NK-92 treated with Interleukin-12 subunit alpha and Interleukin-12 subunit beta, amount 100 ng/mL, for 24 hours (cell line): ENCODE measurements at places on chromosomes 12 and 14.

DNA sequence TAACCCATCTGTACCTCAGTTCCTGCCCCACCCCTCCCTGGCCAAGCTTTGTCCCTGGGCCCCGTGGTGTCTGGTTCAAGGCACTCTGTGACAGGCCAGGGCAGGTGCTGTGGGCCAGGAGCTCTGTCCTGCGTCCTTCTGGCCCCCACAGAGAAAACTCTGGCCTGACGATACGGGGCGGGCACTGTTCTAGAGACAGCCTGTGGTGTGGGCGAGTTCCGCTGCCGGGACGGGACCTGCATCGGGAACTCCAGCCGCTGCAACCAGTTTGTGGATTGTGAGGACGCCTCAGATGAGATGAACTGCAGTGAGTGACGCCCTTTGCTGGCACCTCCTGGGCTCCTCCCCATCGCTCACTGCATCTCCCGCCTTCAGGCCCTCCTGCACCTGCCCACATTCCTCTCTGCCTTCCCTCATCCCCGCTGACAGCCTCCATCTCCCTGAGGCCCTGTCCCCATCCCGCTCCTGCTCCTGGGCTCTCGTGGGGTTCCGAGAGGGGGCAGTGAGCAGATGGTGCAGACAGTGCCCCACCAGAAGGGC, 22.8 kb upstream of the NXPH4 start:
- DNase-seq: no peak

DNA sequence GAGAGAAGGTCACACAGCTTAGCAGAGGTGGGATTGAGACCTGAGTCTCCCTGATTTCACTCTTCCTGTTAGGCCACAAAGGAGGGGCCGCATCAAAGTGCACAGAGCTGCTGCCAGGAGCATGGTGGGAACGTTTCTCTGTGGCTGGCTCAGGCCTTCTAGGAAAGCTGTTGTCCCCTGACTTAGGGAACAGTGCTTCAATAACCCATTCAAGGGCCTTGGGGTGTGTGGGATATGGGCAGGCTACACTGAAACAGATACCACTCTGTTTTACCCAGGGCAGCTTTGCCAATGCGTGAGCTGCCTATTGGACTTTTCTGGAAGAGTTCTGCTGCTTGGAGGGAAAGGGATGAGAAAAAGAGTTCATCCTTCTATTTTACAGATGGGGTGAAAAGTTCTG, 110.0 kb downstream of the ADCK1 start:
- no peak for DNase-seq

DNA sequence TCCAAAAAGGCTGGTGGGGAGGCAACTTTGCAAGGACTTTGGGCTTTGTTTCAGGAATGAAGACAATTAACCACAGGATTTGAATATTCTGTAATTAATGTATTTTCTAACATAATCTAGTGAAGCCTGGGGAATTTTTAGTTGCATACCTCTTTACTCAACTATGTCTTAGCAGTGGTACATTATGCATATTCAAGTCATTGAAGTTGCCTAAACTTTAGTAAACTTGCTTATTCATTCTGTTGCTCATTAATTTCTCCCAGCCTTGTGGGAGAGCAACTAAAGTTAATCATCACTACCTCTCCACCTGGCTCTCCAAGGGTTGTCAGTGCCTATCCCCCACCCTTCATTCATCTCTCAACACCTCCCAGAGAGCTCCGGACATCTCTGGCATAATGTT, 54.2 kb downstream of the IFNG-AS1 start:
- no peak for DNase-seq

GRCh38 chr12:69998011-69998410, 173.0 kb downstream of the MYRFL start:
- no peak for DNase-seq

DNA sequence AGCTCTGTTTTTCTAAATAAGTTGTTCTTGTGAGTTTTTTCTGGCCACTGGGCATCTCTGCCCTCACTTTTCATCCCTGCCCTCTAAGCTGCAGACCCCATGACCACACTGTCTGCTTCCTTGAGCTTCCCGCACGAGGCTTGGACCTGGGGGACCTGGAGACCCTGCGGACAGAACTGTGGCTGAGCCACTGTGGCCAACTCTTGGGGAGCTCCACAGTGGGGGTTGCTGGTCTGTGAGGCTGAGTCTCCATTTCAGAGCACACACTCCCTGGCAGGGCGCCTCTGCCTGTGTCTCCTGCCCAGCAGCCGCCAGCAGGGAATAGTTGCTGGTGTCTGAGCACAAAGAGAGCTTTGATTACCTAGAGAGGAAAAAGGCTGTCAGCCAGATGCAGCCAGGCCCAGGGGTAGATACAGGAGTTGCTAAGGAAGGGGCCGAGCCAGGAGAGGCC, 13.1 kb upstream of the RIN3 start:
- no peak for DNase-seq

DNA sequence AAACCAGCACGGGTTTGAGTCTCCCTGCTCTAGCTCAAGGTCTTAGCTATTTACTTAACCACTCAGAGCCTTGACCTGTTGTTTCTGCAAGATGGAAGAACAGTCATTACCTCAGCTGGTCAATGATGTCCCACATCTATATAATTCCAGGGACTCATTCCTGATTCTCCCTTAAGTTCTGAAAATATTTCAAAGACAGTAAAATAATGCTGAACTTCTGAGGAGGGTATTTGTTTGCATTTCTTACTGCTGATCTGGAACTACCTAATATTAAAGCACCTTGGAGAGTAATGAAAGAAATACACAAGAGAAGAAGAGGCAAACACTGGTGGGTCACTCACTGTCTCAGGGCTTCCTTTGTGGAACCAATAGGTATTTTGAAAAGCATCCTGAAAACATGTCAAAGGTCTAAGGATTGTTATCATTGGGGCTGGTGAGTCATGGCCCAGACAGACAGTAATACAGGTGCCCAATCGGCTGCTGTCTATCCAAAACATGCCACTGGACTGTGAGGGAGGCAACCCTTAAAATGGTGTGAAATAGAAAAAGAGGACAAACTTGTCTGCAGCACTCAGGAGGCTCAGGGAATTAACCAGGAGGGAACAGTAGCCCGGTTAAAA, 88.7 kb upstream of the EGLN3 start:
- no peak for DNase-seq

- DNase-seq: no peak
These were observed 3.9 kb downstream of the TAOK3 start for GRCh38 chr12:118368821-118369220.

- no peak for DNase-seq
These were observed 160.7 kb upstream of the TMTC1 start for GRCh38 chr12:29944269-29945000.

DNA sequence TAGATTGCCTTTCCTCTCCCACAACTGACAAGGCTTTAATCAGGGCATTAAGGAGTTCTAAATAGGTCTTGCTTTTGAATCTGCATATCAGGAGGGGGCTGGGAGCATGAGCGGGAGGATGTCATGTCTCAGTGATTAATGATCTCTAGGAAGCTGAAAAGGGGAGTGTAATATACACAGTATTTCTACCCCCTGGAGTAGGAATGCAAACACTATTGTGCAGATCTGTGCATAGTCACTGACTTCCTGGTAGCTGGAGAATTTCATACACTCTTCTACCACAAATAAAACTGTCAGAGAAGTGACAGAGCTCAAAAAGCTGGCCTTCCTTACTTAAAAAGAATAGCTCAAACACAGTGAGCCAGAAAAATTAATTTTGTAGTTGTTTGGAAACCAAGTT, 65.8 kb downstream of the RIC8B start:
- DNase-seq: no peak

DNA sequence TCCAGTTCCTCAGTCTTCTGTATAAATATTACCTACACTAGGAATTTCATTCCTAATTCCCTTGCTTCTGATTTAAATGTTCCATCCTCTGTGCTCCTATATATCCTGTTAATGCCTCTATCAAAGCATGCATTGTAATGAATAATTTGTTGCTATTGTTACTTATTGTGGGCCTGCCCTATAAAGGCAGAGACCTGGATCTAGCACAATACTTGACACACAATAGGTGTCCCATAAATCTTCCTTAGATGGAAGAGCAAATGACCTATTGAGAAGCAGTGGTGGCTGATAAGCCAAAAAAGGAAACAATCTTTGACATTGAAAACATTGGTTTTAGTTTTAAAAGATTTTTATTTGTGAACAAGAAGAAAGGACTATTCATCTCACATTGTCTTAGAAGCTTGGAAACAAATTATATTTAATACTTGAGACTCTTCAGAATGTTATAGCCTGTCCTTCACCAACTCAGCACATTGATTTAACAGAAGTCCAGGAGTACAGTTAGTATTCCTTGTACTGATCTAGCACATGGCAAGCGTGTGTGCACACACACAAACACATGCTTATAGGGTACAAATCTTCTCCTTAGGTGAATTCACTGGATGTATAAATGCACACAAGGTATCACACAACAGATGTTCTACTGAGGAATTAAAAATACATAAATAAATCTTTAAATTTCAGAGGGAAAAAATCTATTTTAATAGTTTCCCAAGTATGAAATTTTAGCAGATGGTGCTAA, 135.9 kb downstream of the DUSP6 start:
- DNase-seq: no peak

GRCh38 chr12:43733687-43734086, 24.9 kb downstream of the PUS7L start:
- no peak for DNase-seq

GRCh38 chr14:97777622-97778355, 980.6 kb downstream of the VRK1 start:
- DNase-seq: no peak
